AG08396 (cell line): ENCODE measurements at places on chromosomes 12 and 14.

- DNase-seq = no peak
Observed at GRCh38 chr14:90767899-90768298, 48.3 kb downstream of the TTC7B start.

DNA sequence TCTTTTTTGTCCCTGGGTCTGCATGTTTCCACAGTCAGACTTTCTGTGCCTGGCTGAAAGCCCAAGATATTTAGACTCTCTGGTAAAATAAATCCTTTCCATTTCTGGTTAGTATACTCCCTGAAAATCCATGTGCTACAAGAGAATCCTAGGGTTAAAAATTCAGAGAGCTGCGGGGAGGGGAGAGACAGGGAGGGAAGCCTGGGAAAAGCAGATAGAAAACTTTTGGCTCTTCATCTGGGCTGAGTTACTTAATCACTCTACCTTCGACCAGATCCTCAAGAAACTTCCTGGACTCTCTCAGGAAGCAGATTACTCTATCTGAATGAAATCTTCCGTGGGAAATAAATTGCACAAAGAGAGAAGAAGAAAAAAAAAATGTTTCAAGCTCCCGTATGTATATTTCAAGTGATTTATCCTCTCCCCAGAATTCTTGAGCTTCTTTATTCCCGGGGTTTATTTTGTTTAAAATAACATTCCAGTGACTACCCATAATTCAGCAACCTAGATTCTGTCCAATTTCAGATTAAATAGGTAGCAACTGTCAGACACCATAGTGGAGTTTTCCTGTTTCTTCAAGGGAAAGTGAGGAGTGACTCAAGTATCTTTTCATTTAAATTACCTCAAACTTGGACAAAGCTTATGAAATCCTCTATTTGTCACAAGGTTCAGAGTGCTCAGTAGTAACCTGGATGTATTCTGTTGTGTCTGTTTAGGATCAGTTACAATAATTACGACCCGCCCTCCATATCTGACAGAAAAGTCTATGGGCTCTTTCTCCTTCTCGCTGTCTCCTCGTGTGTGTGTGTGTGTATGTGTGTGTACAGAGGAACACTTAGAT lies 163.7 kb downstream of the MYRFL start:
- no peak for DNase-seq

DNA sequence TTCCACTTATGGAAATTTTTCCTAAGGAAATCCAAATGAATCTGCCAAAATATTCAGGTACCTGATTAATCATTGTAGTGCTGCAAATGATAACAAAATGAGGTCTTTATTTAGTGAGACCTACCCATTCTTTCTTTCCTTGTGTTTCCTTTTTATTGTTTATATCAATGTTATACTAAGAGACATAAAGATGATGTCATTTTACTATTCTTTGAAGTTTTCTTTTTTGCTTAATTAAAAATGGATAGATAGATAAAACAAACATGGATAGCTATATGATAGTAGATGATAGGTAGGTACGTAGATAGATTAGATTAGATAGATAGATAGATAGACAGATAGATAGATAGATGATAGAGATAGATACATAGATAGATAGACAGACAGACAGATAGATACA lies 669.5 kb upstream of the TBX3 start:
- DNase-seq = no peak

DNA sequence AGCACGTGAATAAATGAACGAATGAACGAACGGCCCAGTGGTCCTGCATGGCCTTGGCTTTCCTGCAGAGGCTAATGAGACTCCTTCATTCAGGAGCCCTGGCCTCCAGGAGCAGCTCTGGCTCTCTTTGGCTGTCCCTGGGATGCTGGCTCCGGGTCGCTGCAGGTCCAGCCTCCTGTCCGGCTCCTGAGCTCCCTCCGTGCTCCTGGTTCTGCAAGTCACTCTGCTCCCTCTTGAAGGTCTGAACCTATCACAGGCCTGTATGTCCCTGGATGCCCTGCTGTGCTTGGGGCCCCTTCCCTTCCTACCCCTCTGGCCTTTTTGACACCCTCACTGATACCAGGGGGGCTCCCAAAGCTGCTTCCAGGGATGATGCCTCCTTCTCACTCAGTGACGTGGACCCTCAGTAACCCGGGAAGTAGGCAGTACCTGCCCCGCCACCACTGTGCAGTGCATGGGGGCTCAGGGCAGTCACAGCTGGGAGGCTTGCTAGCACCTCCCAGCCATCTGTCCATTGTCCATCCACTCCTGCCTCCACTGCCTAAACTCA lies 133.7 kb upstream of the C14orf180 start:
- no peak for DNase-seq

DNA sequence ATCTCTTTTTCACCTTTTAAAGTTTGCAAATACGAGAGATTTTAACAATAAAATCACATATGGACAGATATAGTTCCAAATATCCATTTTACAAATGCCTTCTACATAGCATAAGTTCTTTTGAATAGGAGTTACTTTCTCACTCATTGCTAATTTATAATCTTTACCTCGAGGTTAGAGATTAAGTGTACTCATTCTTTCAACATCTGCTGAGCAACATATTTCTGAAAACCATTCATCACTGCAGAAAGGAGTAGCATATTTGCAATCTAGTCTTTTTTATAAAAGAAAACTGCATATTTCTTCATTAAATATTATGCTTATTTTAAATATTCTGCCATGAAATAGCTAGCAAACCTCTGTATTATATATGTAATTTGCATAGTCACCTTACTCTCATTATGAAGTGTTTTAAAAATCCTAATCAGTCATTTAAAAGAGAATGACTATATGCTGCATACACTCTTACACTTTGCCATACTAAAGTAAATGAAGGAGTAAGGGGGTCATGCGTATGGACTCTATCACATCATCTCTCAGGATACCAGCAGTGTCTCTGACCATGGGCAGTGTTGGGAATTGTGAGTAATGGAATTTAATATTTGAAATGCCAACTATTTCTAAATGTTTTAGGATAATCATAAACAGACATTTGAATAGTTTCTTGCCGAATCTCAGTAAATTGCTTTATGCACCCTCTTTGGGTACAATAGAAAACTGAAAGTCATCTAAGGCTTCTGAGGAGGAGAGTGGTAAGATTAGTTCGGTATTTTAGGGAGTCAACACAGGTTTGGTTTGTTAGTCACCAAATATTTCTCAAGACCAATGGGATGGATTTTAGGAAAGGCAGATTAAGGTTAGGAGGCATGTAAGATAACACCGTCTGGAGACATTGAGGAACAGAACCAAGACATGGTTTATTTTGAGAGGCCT lies 524.8 kb upstream of the ATP2B1 start:
- no peak for DNase-seq

DNA sequence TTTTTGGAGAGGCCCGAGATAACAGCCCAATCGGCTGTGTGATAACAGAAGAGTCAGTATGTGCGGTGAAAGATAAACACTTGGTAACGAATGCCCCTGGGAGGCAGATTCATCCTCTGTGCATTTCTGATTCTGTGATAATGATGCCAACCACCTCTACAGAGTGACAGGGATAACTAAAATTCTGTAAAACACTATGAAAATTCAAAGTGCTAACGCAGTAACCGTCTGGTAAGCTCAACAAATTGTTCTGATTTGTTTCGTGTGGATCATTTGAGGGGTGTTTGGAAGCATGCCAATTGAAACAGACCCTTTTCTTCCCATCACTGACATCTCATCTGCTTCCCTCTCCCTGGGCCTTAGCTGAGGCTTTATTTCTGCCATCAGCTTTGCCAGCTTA lies 76.3 kb downstream of the ESR2 start:
- DNase-seq = no peak

DNA sequence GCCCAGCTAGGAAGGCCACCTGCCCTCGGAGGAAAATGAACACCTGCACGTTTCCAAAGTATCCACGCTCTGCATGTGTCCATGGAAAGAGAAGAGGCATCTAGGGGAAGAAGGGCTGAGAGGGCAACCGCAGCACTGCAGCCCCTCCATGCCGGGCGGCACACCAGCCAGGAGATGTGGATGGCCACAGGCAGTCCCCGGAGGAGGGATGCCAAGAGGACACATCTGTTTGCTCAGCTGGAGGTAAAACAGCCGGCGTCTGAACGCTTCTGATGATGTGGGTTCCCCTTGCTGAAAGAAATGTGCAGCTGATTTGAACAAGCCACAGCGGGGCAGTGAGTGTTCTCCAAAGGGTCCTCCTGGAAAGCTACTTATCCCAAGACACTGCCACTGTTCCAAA lies 34.0 kb downstream of the CHGA start:
- no peak for DNase-seq
